Mesangial cell (primary cell): ENCODE measurements at places on chromosomes 3 and 15. TPM values are rescaled to one million over a fixed set of nuclear protein-coding genes. Genes with fewer than 3 reads are reported as not detected.

CD47 gene
- total RNA-seq: 15.5 and 18.1 TPM in 2 replicates

LRTM1 gene
- not detected in 2 replicates for total RNA-seq

CLEC3B gene
- total RNA-seq: 0.38 TPM in 1 of 2 replicates, not detected in the other

SMARCC1 gene
- total RNA-seq: 39.3 and 46.3 TPM in 2 replicates

CDC25A gene
- total RNA-seq: 7.9 and 24.8 TPM in 2 replicates

SCAMP5 gene
- total RNA-seq: 9.3 and 11.5 TPM in 2 replicates

PLA2G4E gene
- not detected in 2 replicates for total RNA-seq

CCDC191 gene
- 0.49 and 1.9 TPM in 2 replicates for total RNA-seq

SLC2A2 gene
- total RNA-seq: 1.9 TPM in 1 of 2 replicates, not detected in the other

WWTR1 gene
- 145 and 147 TPM in 2 replicates for total RNA-seq

CCDC33 gene
- 1.5 TPM in 1 of 2 replicates, not detected in the other for total RNA-seq
